Stimulated activated CD4-positive, alpha-beta T cell treated with anti-CD3 and anti-CD28 coated beads, Interleukin-2, amount 100 ng/mL, for 48 hours (primary cell): ENCODE measurements at places on chromosomes 6 and 20.

DNA sequence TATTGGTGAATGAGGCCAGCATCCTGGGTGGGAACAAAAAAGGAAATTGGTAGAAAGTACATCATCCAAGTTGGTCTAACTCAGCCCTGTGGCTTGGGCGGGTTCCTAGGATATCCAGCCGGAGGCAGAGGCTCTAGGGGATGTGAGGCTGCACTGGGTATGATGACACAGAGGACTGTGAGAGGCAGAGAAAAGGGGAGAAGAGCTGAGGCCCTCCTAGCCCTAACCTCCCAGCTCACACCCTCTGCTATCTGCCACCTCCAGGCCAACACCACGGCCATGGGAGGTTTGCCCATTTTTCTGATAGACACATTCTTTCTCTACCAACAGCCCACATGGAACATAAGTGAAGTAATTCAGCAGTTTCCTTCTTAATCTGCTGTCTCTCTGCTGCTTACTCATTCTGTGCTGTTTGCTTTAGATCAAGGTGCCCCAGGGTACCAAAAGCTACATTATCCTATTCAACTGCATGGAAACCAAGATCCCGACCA, 284.4 kb downstream of the ESR1 start:
- DNase-seq, result no peak

- no peak for DNase-seq
These were observed 168.2 kb downstream of the GPX5 start for GRCh38 chr6:28693751-28694443.

DNA sequence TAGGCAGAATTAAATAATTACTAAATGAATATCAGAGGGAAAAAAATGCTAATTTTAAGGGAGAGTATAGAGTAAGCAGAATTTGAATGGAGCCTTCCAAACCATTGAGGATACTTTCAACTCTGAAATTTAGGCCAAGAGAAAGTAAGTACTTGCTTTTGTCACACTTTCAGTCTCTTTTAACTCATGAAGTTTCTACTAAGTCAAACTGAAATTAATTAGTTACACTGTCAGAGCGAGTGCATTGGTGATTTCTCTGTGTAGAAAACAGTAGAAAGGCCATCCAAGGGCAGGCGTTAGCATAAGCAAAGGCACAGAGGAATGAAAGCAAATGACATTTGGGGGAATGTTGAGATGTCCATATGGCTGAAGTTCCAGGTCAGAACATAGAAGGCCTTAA, 92.9 kb downstream of the PLEKHG1 start:
- no peak for DNase-seq

DNA sequence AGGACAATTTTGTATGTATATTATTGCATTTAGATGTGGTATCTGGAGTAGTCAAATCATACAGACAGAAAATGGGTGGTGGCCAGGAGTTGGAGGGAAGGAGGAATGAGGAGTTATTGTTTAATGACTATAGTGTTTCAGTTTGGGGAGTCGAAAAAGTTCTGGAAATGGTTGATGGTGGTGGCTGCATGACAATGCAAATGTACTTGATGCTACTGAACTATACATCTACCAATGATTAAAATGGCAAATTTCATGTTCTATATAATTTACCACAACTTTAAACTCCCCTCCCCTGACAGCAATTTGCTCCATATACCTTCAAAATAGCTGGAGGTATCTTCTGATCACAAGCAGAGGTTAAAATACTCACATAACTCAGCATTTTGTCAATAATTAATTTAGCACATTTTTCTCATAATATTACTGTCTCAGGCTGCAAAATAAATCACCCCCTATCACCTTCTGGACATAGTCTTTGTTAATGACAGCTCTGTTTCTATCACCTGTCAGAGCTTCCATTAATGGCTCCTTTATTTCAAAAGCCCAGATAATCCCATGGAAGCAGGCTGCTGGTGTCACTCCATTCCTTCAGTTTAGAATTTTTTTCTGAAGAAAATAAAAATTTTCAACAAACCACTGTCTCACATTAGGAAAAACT, 25.7 kb upstream of the RHAG start:
- no peak for DNase-seq

DNA sequence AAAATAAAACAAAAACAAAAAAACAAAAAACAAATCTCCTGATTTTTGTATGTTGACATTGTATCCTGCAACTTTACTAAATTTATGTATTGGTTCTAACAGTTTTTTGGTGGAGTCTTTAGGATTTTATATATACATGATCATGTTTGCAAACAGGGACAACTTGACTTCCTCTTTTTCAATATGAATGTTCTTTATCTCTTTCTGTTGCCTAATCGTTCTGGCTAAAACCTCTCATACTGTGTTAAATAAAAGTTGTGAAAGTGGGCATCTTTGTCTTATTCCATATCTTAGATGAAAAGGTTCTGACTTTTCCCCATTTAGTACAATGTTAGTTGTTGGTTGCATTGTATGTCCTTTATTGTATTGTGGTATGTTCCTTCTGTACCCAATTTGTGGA, 261.7 kb upstream of the NOX3 start:
- no peak for DNase-seq

GRCh38 chr6:56699066-56699654, 56.5 kb upstream of the DST start:
- no peak for DNase-seq

DNA sequence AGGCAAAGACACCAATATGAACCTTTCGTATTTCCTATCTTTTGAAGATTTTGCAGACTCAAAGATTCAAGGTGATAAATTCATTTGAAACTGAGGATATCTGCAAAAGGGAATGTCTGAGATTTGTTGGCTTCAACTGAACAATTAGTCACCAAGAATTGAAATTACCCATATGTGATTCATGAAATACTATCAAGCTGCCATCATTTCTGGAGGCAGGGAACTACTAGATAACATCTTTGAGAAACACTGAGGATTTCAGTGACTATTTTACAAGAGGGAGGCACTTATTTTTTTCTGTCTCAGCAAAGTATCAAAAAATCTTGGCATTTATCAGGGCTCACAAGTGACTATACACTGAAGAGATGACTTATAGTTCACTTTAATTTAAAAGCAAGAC, 39.8 kb upstream of the MMS22L start:
- no peak for DNase-seq

GRCh38 chr6:11622156-11622555, 84.6 kb downstream of the TMEM170B start:
- DNase-seq, result no peak

DNA sequence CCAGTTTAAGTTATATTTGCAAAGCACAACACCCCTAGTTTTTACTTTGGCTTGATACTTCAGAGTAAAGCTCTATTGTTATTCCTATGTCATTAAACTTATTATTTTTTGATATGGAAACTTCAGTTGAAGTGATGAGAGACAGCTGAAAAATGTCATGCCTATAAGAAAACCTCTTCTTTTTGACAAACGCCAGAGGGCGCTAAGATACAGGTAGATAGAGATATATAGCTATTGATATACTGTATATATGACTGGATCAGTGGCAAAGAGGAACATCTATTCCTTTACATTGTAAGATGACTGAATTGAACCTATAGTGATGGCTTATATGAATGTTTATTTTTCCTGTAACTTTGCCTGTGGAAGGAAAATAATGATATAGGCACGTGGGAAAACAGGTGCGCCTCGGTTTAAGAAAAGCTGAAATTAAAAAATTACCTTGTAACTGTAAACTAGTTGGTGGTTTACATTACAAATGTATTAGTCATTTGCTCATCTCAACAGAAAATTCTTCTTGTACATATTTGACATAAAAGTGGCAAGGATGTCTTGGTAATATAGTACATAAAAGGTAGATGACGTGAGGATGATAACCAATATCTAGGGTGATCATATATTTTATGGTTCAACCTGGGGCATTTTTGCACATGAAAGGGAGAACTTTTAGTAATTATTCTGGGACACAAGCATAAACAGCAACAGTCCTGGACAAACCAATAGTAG, 74.1 kb downstream of the LAMA4 start:
- peak; percentile 52 for DNase-seq

GRCh38 chr20:23063581-23063980, 14.1 kb upstream of the THBD start:
- DNase-seq, result no peak

DNA sequence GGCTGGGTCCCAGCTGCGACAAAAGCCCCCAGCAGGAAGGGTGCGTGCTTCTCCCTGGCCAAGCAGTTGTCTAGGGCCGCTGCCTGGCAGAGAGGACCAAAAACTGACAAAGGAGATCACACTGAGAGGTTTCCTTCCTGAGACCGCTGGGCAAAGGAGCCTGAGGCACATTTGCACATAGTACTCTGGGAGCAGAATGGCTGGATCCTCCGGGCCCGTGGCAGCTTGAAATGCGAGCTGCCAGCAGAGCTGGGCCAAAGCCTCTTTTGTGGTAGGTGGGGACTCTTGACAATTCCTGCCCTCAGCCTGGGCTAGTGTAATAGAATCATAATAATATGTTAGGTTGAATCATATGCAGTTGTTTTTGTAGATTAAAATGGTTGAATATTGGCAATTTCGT, 33.1 kb upstream of the RNF8 start:
- no peak for DNase-seq

DNA sequence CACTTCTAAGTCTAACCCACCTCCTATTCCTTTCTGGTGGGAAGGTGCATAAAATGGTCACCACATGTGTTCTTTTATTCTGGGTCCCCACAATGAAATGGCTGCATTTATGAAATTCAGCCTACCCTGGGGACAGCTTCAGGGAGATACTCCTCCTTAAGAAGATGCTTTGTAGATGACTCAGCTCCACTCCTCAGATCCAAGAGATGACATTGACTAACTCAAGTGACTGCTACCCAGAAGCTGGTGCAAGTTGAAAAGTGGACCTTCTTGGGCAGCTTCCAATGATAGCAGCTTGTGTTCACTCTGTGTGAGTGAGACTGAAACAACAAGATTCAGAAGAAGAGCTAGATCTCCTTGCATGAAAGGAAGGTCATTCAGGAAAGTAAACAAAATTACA, 113.4 kb downstream of the SCP2D1 start:
- DNase-seq, result no peak

GRCh38 chr6:109373762-109374161, 8.5 kb downstream of the CD164 start:
- peak; percentile 30 for DNase-seq

- DNase-seq, result no peak
These were observed 268.2 kb downstream of the SAMD5 start for GRCh38 chr6:147776631-147777213.

- DNase-seq, result no peak
These were observed 43.9 kb downstream of the NR2E1 start for GRCh38 chr6:108209738-108210137.

DNA sequence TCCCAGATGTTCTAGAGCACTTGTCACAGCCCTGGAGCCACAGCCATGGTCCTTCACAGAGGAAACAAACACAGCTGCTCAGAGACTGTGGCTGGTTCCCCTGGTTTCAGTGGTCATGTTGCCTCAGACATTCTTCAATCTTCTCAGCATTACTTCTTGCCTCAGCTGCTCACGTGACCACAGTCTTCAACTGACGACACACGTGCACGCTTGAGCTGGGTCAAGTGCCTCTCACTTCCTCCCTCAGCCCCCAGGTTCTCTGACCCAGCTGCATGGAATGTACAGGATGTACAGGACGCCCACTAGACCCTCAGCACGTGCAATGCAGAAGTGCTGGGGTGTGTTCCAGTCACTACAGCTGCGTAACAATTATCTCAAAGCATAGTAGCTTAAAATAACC, 159.8 kb upstream of the GGTLC1 start:
- DNase-seq, result no peak

- no peak for DNase-seq
These were observed 92.3 kb downstream of the ANKRD60 start for GRCh38 chr20:58136149-58136484.

DNA sequence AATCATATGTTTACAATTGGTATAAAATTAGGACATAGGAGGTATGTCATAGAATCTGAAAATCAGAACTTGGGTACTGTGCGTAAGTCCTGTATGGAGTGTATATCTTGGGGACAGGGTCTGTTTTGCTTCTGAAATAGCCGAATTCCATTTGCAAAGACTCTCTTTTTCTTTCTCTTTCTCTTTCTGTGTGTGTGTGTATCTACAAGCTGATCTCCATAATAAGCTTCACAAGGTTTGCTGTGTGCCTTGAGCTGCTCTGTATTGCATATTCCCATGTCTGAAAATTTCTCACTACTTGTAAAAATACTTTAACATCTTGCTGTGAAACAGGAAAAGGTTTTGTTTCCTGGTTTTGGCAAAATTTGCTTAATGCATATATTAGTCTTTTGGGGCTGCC, 29.5 kb downstream of the STX11 start:
- no peak for DNase-seq

- no peak for DNase-seq
These were observed 103.0 kb downstream of the SASH1 start for GRCh38 chr6:148445620-148446019.

DNA sequence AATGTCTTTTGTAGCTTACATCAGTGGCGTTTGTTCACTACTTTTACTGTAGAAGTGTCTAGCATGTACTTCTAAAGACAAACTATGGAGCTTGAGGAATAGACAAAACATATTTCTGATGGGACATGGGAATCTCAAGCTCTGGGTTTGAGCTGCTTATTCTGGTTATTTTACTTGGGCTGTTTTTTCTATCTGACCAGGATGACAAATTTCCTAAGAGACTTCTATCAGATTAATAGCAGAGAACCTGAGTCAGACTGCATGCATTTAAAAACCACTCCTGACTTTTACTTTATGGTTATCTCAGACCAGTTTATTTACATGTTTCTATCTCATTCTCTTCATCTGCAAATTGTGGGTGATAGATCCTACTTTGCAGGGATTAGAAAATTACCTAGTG, 1282.3 kb upstream of the GJE1 start:
- no peak for DNase-seq

- DNase-seq, result no peak
These were observed 11.4 kb downstream of the RMND1 start for GRCh38 chr6:151440498-151440897.

DNA sequence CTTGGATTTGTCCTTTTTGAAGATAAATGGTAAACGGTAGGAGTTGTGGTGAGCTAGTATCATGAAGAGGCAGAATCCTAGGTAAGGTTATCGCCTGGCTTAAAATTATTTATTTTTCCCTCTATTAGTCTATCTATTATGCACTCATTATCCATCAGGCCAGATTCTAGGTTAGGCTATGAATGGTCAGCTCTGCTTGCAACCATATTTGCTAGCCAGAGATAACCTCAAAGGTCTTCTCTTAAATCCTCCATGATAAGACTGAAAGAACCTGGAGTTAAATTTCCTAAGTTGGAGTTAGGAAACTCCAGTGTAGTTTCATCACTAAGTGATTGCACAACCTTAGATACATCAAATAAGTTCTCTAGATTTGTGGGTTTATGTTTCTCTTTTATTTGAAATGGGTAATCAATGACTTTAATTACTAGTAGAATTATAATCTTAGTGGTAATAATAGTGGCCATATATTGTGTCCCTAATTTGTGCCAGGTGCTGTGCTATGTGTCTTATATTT, 302.1 kb upstream of the RUNX2 start:
- DNase-seq, result no peak

DNA sequence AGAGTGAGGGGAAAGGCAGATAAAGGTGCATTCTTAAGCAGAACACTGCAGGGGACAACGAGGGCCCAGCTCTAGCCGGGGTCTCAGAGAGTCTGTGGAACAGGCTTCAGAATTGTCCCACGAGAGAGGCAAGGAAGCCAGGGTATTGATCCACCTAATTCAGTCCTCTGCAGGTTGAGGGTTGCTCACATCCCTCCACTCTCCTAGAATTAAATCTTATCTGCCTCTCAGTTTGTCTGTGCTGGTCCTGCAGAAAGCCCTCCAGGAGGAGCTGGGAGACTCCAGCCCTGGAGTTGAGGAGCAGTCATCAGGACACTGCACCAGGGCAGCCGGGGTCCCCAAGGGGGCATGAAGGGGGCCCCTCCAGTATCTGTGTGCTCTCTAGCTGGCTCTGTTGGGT, 39.1 kb downstream of the SLC24A3 start:
- no peak for DNase-seq
